Fibroblast of pulmonary artery (primary cell): ENCODE measurements at places on chromosomes 2 and 18.

DNA sequence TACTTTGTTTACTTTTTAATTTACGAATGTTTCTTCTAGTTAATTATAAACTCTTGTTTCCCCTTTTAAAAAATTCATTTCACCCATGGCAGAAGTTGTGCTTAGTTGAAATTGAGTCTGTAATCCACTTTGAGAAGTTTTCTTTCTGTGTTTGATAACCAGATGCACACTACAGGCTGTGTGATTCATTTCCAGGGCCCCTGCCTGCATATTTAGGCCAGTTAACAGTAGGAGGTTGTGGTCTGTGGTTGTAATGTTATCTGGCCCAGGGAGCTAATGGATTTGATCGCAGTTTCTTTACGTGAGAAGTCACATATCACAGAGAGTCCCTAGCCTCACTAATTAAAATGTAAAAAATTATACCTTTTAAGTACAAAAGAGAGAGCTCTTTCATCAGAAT is 3.3 kb downstream of the CDH7 start:
- no peak for DNase-seq

DNA sequence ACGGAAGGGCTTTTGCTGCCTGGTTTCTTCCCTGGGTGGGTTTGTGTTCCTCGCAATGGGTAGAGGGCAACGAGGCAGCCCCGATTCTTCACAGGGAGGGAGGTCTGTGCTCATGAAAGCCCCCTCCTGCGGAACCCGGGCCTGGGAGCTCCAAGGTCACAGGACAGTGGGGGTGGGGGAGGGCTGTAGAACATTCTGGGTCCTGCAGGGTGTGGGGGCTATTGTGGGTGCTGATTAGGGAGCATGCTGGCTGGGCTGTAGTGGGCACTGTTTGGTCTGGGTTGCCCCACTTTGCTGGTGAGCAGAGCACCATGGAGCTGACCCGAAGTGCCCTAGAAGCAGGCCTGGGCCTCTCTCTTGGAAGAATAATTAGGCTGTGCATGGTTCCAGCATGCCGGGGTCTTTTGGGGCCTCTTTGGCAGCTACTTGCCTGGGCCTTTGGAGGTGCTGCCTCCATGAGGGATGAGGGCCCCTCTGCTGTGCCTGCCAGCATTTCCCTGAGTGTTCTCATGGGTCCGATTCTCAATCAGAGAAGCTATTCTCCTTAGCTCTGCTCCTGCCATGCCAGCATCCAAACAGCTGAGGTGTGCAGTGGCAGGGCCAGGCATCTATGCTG is 232.2 kb upstream of the HS6ST1 start:
- DNase-seq, result no peak

- DNase-seq, result no peak
Observed at GRCh38 chr2:72271276-72271614, 123.6 kb upstream of the CYP26B1 start.

DNA sequence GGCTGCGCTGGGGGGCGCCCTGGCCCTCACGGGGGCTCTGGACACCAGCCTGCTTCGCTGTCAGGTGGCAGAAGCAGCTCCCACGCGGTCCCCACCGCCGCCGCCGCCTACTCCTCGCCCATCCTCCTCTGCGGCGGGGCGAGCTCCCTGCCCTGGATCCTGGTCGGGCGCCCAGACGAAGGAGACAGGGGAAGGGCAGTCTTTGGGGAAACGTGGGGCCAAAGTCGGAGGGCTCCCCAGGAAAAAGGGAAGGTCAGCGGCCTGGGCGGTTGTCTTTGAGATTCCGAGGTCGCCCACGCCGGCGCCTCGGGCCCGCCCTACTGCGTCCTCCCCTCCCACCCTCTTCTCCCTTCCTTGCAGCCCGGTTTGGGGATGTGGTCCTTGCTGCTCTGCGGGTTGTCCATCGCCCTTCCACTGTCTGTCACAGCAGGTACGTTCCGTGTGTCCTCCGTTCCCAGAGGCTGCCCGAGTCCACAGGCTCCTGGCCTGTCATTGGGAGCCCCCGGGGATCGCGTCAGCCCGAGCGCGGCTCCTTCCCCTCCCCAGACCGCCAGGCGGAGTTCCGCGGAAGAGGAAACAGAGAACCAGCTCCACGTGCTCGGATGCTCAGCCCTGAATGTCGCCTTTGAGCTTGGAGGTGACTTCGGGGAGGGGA is 800 bp downstream of the IL1RL2 start:
- DNase-seq, result peak; percentile 57

DNA sequence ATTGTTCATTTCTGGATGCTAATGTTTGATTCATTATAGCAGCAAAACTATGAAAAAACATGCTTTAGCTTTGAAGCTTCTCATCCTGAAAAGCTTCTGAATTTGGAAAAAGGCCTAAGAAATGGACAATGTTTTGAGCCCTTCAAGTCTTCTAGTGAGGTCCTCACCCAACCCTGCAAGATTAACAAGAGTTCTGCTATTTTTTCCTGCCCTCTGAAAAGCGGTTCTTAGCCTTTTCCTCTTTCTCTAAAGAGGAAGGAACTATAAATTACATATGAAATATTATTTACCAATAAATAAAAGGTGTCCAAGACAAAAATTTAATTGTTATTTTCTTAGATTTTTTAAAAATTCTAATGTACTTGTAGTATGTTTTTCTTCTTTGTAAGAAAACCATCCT is 19.9 kb upstream of the CDH19 start:
- DNase-seq, result no peak

DNA sequence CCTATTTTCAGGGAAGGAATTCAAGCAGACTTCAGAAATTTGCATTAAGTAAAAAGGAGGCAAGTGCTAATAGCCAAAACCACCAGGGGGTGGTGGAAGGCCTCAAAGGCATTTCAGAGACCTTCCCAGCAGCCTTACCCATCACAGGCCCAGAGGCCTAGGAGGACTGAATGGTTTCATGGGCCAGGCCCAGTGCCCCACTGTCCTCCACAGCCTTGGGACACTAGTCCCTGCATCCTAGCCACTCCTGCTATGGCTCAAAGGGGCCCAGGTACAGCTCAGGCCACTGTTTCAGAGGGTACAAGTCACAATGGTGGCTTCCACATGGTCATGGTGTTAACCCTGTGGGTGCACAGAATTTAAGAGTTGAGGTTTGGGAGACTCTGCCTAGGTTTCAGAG is 58.6 kb upstream of the CHAC2 start:
- no peak for DNase-seq

- no peak for DNase-seq
Observed at GRCh38 chr2:174994381-174994780, 10.8 kb downstream of the CHN1 start.

DNA sequence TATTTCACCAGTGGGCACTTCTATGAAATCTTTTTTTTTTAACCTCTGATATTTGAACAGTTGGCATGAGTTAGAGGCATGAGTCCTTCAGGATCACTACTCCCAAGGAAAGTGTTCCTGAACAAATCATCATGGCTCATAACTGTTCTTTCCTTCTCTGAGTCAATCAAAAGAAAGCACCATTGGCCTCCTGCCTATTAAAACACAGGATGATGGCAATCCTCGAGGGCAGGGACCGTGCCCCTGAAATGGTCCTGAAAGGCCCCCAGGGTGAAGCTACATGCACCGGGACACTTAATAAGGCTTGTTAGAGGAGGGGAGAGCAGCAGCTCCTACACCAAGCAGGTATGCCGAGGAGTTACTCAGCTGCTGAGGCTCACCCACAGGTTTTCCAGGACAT is 43.5 kb downstream of the SLC14A2 start:
- DNase-seq, result peak; percentile 8

GRCh38 chr2:201205515-201205849 is 22.5 kb downstream of the CASP10 start:
- no peak for DNase-seq

GRCh38 chr2:23386339-23387220 is 1.6 kb downstream of the KLHL29 start:
- DNase-seq, result peak; percentile 21

GRCh38 chr18:60753753-60754152 is 381.2 kb upstream of the MC4R start:
- DNase-seq, result no peak

- DNase-seq, result no peak
Observed at GRCh38 chr2:224850081-224850480, 133.9 kb upstream of the CCDC195 start.

DNA sequence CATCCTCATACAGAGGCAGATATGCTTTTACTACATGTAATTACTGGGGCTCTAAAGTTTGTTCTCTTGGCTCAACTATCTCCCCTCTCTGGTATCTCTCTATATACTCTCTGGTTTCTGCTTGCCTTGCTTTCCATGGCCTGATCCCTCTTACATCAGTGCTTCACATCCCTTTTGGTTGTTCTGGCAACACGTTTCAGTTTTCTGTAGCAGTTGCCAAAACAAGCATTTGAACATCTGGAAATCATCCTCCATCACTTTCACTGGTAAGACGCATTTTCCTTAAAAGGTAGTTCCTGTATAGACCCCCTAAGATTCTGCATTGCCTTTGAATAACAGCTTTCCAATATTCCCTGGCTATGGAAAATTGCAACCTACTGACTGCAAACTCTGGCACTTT is 25.9 kb downstream of the COL5A2 start:
- peak; percentile 95 for DNase-seq

DNA sequence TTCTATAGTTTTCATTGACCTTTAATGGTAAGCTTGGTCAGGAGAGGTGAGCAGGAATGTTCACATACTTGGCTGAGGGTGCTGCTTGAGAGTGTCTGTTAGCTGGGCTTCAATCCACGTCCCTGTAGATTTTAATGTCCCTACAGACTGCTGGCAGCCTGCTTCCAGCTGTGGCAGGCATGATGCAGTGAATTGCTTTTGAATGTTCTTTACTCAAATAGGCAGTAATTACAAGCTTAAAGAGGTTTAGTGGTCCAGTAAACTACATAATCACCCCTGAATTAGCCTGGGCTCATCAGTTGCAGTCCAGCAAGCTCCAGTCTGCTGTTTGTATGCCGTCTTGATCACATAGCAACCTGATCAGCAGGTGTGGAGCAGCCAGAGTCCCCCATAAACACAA is 102.1 kb downstream of the MEIS1 start:
- DNase-seq, result no peak

DNA sequence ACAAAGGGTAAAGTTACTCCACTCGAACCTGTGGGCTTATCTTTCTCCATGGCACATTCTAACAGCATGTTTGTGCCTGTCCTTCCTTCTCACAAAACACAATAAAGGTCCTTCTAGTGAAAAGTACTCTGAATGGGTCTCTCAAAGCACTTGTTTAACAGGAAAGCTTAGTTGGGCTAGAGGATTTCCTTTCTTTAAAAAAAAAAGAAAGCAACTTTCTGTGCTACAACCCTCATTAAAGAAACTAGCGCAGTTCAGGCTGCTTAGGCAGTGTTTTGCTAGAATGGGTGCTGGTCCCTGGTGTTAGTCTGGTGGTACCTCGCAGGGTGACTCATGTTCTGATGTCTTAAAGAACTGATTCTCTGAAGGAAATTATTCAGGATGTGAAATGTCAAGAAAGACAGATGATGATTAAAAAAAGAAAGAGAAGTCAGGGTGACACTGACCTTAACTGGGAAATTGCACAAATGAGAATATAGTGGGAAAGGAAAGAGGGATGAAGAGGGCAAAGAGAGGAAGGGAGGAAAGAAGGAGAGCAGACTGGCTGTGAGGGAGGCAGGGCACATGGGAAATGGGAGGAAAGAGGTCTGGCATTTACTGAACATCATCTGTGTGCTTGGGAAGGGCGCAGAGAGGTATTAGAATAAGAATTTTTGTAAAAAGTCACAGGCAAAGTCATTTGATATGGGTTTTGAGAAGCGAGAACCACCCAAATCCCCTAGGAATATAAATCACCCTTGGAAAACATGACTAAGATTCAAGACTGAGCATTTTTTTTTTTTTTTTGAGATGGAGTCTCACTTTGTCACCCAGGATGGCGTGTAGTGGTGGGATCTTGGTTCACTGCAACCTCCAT is 74.9 kb downstream of the ATP8B1 start:
- peak; percentile 55 for DNase-seq

- DNase-seq, result no peak
Observed at GRCh38 chr2:117763804-117764203, 50.7 kb upstream of the DDX18 start.

DNA sequence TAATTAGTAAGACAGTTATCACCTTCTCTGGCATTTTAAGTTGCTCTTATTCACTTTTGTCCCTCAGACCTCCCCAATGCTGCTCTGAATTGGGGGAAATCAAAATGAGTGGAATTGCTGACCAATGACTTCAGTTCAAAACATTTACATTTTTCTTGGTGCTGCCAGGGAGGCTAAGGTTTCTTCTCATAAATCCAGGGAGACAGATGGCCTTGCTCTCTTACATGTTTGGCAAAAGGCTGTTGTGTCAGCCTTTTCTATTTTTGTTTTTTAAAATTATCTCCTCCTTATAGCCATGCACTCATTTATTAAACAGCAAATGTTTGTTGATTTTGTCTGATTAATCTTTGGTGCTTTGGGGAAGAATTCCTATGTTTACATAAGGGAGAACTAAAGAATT is 82.0 kb downstream of the GALNT13 start:
- DNase-seq, result no peak

- no peak for DNase-seq
Observed at GRCh38 chr2:96354492-96354891, 18.9 kb downstream of the NCAPH start.

GRCh38 chr2:197086500-197086899 is 160.0 kb upstream of the PGAP1 start:
- DNase-seq, result no peak

- DNase-seq, result no peak
Observed at GRCh38 chr18:13175754-13176210, 42.8 kb upstream of the LDLRAD4 start.

DNA sequence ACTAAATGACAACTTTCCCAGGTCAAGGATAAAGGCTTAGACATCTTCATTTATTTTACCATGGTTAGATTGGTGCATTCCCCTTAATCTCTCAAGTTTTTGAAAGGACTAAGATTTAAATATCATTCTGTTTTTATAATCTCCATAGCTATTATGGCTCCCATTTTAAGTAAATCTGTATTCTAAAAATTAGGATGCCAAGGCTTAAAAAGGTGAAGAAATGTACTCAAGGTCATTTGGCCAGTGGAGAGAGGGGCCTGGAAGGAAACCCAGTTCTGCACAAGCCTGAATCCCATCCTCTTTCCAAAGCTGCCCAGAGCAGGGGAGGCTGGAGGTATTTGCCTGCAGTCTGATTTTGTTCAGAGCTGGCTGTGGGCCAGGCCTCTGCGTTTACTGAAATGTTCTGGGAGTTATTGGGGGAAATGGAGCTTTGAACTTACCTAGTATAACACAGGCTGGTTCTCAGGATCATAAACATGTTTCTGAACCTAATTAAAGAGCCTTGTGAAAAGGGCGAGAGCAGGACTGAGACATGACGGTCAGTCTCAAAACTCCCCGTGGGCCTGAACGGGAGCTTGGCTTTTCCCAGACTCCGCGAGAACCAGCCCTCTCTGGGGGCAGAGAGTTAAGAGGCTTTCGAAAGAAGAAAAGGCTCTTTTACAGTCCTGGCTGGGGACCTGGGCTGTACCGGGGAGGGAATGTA is 85.6 kb downstream of the DDX1 start:
- no peak for DNase-seq

GRCh38 chr2:28296904-28297303 is 95.8 kb upstream of the FOSL2 start:
- DNase-seq, result peak; percentile 40

- no peak for DNase-seq
Observed at GRCh38 chr2:225948903-225949302, 549.4 kb downstream of the NYAP2 start.

DNA sequence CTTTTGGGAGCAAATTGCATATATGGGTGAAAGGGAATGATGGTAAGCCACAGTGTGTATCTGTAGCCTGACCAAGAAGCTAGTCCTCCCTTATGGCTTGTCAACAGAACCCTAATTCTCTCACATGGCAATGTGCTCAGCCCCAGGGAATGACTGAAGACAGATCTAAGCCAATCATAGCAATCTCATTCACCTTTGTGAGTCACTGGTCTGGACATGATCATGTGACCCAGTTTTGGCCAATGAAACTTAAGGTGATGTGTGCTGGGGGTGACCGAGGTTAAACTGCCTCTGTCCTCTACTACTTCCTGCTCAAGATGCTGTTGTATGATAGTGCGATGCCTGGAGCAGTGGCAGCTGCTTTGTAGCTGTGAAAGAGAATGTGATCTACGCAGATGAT is 491.2 kb upstream of the HS6ST1 start:
- no peak for DNase-seq
